ENCODE measurements at places on chromosomes 4 and X. TPM values are rescaled to one million over a fixed set of nuclear protein-coding genes. Genes with fewer than 3 reads are reported as not detected.

The CAPN6 gene
- not detected for total RNA-seq

The VEGFD gene
- 0.20 TPM for total RNA-seq

The WDR1 gene
- 208 TPM for total RNA-seq

The GPR82 gene
- total RNA-seq = not detected

The MAN2B2 gene
- total RNA-seq = 9.2 TPM

The HSFX2 gene
- 0.24 TPM for total RNA-seq

The ADGRG4 gene
- not detected for total RNA-seq

The GPR119 gene
- total RNA-seq = not detected

The GPC4 gene
- total RNA-seq = 0.02 TPM

The PDE6B gene
- total RNA-seq = not detected

The RNF150 gene
- 0.25 TPM for total RNA-seq

The SMIM43 gene
- 0.21 TPM for total RNA-seq

The MAGEA11 gene
- not detected for total RNA-seq

The TSPAN5 gene
- total RNA-seq = 13.1 TPM

The MAGEA10 gene
- total RNA-seq = 0.05 TPM

The CYLC1 gene
- not detected for total RNA-seq

The HELQ gene
- total RNA-seq = 4.8 TPM

The CLDN22 gene
- not detected for total RNA-seq

The SCML2 gene
- total RNA-seq = 7.4 TPM

The ATOH1 gene
- total RNA-seq = not detected

The OPN1MW2 gene
- not detected for total RNA-seq

Measured in A549 treated with Hydrocortisone at 1 μM for 4 hours (cell line).